ENCODE measurements at places on chromosomes 6 and 20.

- no peak for DNase-seq
These were observed 191.1 kb downstream of the EYA4 start for GRCh38 chr6:133432021-133432989.

- DNase-seq = peak; percentile 11
These were observed 5.2 kb downstream of the AGPAT4 start for GRCh38 chr6:161268531-161269210.

- no peak for DNase-seq
These were observed 164.4 kb upstream of the PRDM1 start for GRCh38 chr6:105921781-105922180.

DNA sequence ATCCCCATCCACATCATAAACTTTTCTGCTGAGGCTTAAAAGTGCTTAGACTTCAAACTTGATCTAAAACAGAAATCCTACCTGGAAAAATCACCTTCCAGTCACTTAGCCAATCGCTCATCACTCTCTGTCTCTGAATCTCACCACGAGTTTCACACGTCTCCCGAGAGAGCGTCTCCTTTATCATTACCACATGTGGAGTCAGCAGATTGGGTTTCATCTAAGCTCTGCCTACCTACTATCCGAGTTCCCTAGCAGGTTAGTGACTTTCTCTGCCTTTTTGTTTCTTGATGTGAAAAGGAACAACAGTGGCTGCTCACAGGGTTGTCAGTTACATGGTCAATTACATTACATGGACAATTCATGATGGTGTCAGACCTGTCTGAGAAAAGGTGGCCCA is 286.2 kb downstream of the ESR1 start:
- DNase-seq = no peak

DNA sequence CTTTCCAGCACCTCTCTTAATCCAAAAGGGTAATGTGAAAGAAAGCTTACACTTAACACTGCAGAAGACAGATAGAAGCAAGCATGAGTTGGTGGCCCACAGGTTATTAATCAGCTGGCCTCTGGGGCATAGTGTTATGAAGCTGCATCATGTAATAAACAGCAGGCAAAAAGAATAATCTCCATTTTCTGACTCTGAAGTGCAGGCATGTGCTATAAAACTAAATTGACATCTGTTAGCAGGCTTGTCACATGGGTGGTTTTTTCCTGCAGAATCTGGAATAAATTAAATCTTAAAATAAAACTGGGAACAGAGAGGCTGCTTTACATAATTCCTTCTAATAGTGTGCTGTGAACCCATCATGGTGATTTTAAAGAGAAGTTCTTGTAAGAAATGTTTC is 73.3 kb downstream of the METTL24 start:
- DNase-seq = no peak

- DNase-seq = no peak
These were observed 39.1 kb upstream of the ANKRD60 start for GRCh38 chr20:58267389-58268215.

- no peak for DNase-seq
These were observed 164.7 kb downstream of the OGFRL1 start for GRCh38 chr6:71453371-71453706.

GRCh38 chr6:152049502-152049901 is 242.0 kb downstream of the ESR1 start:
- no peak for DNase-seq

- DNase-seq = no peak
These were observed 14.3 kb downstream of the GRM4 start for GRCh38 chr6:34131326-34132290.

- no peak for DNase-seq
These were observed 154.8 kb upstream of the RAB32 start for GRCh38 chr6:146388736-146389364.
